ENCODE measurements at places on chromosomes 11 and 22. TPM values are rescaled to one million over a fixed set of nuclear protein-coding genes. Genes with fewer than 3 reads are reported as not detected.

- no peak overlapping the region for H3K27ac ChIP-seq
- DNase-seq = no peak
- no peaks in the 10 kb centered on the region for H3K27me3 ChIP-seq
- peaks cover 49% of the 10 kb centered on the region for H3K4me1 ChIP-seq
These were observed 3.9 kb downstream of the MALAT1 start for GRCh38 chr11:65502555-65503367.

Gene MMP8
- total RNA-seq = not detected

- no peaks in the 10 kb centered on the region for H3K36me3 ChIP-seq
- no peak overlapping the region for H3K27ac ChIP-seq
- no peak overlapping the region for H3K4me3 ChIP-seq
- H3K4me1 ChIP-seq = no peaks in the 10 kb centered on the region
These were observed 349.4 kb downstream of the METTL15 start for GRCh38 chr11:28457481-28458065.

Gene PRR5
- total RNA-seq = 19.7 TPM

Gene VSTM5
- total RNA-seq = not detected

DNA sequence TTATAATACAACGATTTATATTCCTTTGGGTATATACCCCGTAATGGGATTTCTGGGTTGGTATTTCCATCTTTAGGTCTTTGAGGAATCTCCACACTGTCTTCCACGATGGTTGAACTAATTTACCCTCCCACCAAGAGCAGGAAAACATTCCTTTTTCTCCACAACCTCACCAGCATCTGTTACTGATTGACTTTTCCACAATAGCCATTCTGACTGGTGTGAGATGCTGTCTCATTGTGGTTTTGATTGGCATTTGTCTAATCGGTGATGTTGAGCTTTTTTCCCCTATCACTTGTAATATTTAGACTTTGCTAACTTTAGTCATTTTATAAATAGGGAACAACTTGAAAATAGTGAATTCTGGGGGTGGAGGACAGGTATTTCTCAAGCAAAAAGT, 58.1 kb downstream of the PPFIA1 start:
- DNase-seq = no peak
- H3K27me3 ChIP-seq = no peaks in the 10 kb centered on the region
- H3K36me3 ChIP-seq = peaks cover 45% of the 10 kb centered on the region
- H3K4me1 ChIP-seq = peaks cover 6% of the 10 kb centered on the region

DNA sequence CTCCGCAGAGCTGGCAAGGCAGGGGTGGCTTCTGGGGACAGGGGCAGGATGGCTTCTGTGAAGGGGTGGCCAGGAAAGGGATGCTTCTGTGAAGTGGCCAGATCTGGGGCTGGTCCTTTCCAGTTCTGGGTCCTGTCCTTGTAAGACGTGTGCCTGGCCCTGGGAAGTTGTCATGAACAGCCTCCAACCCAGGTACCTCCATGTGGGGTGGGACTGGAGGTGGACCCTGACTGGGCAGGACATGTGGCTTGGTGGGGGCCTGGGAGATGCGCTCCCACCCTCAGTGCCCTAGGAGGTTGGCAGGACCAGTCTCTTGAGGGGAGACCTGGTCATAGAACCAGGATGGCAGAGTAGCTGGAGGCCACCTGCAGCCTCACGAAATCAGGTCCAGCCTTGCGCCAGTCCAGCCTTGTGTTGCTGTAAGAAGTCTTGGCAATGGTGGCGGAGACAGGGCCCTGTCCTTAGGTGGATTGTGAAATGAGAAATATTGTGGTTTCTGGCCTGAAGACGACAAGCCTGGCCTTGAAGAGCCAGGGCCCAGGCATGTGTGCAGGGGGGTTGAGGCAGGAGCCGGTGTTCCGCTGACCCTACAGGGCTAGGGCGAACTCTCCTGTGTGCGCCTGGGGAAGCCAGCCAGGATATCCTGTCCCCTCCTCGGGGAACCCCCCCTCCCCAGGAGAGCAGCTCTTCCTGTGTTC, 2.6 kb downstream of the KCNQ1 start:
- no peaks in the 10 kb centered on the region for H3K36me3 ChIP-seq
- peaks cover 10% of the 10 kb centered on the region for H3K27me3 ChIP-seq
- peaks cover 27% of the 10 kb centered on the region for H3K4me1 ChIP-seq
- DNase-seq = no peak
- H3K4me3 ChIP-seq = peak overlapping the region; percentile 76
